ENCODE measurements at places on chromosomes 5 and 9.

DNA sequence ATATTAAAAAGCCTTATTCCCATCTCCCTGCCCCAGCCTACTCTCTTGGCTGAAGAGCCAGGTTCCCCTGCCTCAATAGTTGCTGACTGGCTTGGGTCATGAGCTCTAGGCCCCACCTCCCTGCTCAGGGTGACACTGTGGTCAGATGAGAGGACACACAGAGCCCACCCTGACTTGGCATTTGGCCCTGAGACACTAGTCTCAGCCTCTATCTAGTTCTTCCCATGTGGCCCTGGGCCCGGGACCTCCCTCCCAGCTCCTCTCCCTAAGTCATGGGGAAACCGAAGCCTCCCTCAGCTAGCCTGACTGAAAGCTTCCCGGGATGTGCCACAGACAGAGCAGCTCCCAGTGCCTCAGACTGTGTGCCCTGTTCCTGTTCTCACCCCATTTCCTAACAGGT, 5.8 kb upstream of the MYOZ3 start:
- no peak for DNase-seq

- peak; percentile 67 for DNase-seq
These were observed 16.1 kb upstream of the RAB14 start for GRCh38 chr9:121217609-121218292.

GRCh38 chr5:95555553-95555952, 652 bp downstream of the ARSK start:
- peak; percentile 16 for DNase-seq

DNA sequence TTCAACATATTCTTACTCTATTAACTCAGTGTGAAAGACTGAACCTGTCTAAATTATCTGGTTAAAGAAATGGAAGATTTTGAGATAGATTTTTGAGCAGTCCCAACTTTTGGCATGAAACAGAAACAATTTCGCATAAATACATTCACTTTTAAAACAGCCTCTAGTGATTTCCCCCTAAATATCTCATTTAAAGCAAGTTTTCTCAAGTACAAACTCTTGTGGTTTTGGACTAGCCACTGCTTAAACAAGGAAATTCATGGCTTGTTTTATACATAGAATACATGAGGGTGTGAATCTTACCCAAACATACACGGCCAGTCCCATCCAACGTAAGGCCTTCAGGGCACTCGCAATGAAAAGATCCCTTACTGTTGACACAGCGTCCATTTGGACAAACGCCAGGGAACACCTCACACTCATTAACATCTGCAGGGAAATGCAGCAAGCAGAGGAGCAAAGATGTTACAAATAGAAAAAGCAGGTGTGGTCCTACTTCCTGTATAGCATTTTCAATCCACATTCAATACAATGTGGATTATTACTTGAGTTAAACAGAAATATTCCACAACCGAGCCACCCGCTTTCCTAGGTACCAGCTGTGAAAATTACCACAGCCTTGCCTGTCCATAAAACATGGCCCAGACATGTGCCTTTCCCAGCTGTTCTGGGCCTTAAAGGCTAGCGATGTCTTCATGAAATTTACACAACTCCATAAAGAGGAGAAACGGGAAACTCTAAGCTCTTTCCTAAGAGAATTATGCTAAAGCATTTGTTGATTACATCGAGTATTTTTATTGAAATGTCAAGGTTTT, 188.8 kb downstream of the FBN2 start:
- DNase-seq, result peak; percentile 48

DNA sequence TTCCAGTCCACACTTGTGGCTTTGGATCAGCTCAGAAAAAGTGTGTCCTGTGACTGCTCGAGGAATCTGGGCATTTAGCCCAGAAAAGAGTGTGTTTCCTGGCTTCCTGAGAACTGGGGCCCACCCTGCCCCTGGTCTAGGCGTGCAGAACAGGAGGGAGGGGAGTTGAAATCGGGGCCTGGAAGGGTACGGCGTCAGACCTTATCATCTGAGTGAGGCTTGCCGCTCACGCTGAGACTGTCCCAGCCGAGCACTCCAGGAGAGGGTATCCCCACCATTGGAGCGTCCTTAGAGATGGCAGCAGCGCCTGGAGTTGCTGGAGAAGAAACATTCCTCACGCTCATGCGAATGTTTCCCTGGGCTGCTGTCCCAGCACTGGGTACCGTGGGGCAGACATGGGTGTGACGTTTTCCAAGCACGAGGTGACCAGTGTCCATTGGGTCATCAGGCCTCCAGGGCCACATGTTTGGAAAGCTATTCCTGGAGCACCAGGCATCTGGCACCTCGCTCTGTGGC, 22.5 kb downstream of the NEK6 start:
- peak; percentile 89 for DNase-seq

DNA sequence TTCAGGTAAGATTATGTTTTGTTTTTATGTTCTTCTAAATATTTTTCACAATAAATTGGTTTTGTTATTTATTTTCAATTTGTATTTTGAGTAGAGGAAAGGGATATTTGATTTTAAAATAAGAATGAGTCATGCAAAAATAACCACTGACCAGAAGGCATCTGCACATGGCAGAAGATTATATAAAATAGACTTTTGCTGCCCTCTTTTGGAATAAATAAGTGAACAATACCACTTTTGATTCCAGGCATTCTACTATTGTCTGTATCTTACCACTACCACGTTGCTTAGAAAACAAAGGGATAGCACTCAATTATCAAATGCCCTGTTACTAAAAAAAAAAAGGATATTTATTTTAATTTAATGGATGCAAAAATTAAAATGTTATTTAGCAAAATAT, 227.3 kb upstream of the ITGA1 start:
- DNase-seq, result peak; percentile 4

- DNase-seq, result no peak
These were observed 2.6 kb upstream of the DAB2IP start for GRCh38 chr9:121648799-121649198.

DNA sequence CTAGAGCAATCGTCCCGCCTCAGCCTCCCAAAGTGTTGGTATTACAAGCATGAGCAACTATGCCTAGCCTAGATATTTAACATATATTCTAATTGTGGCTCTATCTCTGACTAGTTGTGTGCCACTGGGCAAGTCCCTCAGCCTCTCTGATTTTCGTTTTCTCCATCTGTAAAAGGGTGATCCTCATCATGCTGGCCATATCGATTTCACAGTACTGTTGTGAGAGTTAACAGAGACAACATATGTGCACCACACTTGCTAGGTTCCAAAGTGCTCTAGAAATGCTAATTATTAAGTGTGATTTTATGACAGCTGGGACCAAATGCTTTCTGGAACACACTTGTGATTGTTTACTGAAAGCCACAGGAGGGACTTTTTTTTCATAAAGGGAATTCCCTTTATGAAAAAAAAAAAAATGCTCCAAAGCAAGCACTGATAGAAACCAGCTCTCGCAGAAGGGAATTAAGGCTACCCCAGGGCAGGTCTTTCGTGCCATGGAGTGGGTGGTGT, 78.5 kb upstream of the EPB41L4B start:
- no peak for DNase-seq

DNA sequence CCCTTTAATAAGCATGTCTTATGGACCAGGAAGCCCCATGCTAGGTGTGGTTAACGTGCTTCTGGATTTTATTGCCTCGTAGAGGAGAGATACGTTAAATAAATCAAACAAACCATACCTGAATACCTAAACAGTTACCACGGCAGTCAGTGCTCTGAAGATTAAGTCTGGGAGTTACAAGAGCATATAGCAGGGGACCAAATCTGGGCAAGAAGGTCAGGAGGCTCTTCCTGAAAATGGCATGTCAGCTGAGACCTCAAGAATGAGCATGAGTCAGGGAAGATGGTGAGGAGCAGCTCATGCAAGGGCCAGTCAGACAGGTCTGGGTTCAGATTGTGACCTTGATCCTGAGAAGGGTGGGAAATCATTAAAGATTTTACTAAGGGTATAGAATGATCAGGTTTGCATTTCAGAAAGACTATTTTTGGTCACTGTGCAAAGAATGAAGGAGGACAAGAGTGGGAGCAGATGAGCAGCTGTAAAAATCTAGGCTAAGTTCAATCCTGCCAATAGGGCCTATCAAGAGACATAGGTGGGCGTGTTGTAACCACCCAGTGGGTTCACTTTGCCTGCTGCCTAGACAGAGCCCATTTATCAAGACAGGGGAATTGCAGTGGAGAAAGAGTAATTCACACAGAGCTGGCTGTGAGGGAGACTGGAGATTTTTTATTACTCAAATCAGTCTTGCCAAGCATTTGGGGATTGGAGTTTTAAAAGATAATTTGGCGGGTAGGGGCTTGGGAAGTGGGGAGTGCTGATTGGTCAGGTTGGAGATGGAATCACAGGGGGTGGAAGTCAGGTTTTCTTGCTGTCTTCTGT, 4.8 kb upstream of the ZNF366 start:
- peak; percentile 47 for DNase-seq

DNA sequence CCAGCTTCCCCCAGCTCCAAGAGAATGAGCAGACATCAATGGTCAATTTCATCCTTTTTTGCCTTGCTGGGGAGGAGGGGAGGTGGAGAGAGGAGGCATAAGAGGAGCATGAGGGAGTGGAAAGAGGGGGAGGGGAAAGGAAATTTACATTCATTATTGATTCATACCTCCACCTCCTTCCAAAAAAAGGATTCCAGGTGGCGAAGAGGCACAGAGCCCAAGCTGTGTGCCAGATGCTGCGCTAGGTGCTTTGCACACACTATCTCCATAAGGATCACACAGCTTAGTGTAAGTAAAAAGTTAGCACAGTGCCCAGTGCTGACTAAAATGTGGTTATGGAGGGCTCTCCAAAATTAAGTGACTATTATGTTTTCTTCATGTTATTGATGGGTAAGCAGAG, 11.0 kb downstream of the ASTN2 start:
- no peak for DNase-seq

DNA sequence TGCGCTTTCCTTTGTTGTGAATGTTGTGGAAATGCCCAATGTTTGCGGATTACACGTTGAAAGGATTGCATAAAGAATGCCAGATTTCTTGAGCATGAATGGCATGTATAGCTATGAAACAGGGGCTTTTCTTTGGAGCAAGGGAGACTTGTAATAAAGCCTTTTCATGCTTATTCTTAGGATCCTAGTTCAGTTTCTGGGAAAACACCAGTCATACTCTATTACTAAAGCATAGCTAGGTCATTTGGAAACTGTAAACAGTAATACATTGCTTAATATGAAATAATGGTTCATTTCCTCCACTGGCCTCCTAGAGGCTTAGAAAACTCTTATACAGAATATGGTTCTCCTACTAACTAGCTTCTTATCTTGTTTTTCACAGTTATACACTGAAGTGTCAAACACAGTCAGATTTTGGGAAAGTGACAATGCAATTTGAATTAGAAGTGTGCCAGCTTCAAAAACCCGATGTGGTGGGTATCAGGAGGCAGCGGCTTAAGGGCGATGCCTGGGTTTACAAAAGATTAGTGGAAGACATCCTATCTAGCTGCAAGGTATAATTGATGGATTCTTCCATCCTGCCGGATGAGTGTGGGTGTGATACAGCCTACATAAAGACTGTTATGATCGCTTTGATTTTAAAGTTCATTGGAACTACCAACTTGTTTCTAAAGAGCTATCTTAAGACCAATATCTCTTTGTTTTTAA, 104.2 kb downstream of the MELK start:
- peak; percentile 65 for DNase-seq

- DNase-seq, result peak; percentile 63
These were observed 181.1 kb upstream of the DAB2 start for GRCh38 chr5:39605588-39606575.

DNA sequence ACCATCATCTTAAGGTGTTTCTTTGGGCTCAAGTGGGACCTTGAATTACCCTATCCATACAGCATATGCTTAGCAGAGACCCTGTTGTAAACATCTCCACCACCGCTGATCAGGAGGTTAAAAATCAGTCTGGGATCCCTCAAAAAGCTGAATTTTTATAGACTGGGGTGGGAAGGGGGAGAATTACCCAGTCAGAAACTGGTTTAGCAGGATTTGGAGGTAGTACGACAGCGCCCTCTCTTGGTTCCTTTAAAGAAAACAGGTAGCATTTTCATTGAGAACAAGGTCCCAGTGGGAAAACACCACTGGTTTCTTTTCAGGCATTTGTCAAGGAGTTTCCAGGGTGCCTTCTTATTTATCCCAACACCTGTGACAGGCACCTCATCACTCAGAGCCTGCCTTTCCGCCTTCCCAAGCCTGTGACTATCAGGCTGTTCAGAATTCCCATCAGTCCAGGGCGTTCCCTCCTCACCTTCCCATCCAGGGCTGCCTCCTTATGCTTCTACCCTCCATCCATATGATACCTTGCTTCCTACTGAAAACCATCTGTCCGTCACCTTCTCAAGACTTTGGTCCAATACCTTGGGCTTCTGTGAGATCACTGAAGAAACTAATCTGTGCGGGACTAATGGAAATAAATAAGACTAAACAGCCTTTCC, 203.8 kb upstream of the RAI14 start:
- peak; percentile 54 for DNase-seq

DNA sequence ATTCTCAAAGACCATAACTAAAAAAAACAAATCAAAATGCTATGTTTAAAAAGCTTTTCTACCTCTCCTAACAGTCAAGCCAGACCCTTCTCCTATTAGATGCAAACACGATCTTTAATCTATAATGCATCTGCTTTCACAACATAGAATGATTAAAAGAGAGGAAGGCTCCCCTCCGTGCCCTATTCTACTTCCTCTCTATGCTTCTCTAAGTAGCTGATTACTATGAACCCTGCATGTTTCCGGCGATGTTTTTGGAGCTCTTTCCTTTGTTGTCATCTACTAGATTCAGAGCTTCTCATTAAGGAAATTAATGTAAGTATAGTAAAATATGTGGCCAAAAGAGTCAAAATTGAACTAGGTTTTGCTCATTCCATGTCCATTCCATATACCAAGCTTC, 29.2 kb upstream of the CEP120 start:
- DNase-seq, result no peak

DNA sequence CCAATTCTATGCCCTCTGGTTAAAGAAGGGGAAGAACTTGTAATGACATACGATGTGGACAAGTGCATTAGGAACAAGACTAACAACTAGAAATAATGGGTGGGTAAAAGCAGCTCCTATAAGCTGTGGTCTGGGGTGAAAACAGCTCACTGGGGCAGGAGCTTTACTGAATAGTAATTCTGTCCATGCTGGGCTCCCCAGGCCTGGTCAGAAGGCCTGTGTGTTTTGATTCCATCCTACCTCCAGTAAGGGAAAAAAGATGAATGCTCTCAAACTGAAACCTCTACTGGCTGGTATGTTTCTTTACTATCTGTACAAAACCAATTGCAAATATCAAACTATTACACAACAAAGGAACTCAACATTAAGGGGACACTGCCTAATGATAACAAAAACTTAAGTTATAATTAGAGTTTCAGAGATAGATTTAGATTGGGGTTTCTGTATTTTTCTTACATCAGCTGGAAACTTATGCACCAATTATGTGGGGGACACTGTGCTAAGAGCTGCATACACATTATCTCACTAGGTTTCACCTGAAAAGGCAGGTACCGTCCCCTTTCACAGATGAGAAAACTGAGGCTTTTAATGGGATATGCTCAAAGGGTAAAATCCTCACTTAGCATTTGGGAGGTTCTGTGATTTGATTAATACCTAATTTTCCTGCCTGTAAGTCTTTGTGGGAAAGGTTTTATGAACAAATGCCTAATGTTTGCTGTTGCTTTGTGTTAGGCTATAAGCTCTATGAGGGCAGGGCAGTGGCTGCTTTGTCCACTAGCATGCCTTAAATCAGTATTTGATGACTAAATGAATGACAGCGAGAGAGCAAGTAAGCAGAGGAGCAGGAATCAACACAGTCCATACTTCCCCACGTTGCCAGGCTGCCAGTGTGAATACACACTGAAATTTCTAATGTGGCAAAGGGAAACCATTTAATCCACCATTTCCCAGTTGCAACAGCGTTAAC, 53.6 kb downstream of the ELL2 start:
- no peak for DNase-seq

All from iris pigment epithelial cell (primary cell).